ENCODE measurements at places on chromosomes 6 and 20.

GRCh38 chr20:38752029-38752428 is 3.8 kb downstream of the ACTR5 start:
- no peak for DNase-seq

DNA sequence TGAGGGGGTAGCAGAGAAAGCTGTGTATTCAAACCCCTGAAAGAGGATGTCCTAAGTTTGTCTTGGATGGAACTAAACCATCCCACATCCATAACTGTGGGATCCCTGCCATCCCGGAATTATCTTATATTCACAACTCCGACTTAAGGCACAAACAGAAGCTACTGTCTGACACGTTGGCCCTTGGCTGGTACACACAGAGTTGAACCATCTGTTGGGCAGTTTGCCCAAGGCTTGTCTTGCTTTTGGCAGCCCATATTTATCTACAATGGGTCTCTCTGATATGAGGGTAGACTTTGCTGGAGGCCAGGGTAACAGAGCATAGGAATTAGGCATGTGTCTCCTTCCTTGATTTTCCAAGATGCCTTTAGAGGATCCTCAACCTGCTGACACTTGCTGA is 116.6 kb upstream of the PROKR2 start:
- DNase-seq: no peak

DNA sequence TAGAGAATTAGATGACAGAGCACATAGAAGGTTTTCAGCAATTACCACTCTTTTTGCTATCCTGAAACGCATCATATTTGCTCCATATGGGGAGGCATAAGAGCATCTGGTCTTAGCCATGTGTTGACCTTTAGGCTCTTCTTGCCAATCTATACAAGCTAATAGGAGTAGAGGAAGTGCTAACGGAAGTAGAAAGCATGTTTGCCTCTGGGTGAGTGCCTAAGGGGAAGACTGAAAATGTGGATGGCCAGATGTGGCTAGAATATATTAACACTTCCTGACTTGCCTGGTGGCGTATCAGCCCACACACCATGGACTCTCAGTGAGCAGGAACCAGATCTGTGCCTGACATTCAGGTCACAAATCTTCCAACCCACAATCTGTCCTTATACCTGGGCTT is 136.3 kb downstream of the LRRC1 start:
- no peak for DNase-seq

GRCh38 chr6:5679691-5680090 is 327.0 kb downstream of the NRN1 start:
- DNase-seq: no peak

GRCh38 chr20:23118144-23118543 is 32.0 kb upstream of the CD93 start:
- DNase-seq: no peak

- no peak for DNase-seq
Measured at GRCh38 chr20:24676978-24677370, 207.5 kb downstream of the SYNDIG1 start.

- DNase-seq: no peak
Measured at GRCh38 chr6:169933251-169933821, 181.9 kb downstream of the ERMARD start.

GRCh38 chr20:59006864-59007664 is at the start of gene CTSZ:
Gene CTSZ (minus strand): TSS chr20:59007254. CDS start chr20:59007128, 126 bp downstream.
- peak; percentile 51 for DNase-seq

GRCh38 chr6:85126485-85127167 is 323.3 kb upstream of the NT5E start:
- no peak for DNase-seq

DNA sequence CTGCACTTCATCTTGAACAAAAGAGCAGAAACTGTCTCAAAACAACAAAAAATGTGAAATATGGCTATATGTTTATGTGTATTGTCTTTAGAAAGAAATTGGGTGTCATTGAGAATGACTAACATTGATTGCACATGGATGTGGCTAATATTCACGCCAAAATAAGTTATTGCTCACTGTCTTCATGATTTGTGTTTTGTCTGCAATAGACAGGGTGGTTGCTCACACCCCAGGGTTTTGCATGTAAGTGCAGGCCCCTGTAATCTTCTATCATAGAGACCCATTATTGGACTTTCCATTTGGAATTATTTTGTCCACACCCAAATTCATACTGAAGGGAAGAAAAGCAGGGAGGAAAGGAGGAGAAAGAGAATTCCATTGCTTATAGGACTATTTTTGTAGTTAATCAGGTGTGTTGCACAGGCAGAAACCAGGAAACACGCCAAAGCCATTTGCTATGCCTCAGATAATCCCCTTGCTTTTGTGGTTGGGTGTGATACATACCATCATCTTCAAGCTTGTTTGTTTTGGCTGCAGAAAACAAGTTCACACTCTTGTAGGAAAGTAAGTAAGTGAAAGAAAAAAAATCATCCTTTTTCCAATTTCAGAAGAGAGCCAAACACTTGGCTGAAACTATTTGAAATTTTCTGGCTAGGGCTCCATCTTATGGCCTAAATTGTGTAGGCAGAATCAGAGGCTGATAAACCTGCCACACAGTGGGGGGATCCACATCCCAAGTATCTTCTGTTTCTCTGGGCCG is 214.1 kb downstream of the COL12A1 start:
- DNase-seq: no peak

DNA sequence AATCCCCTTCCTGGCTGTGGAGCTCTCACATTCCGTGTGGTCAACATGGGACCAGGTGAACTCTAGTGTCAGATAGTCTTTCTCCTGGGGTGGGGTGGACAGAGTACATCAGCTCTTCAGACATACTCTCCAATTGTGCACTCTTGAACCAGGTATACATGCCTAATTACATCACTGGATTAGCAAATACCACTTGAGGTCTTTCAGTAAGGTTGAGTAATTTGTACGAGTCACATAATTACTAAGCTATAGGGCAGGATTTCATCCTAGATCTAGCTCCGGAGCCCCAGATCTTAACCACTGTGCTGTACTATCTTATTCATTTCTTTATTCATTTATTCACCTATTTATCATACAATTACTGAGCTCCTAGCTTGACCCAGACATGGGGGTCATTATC is 821.3 kb downstream of the TFAP2A start:
- no peak for DNase-seq

DNA sequence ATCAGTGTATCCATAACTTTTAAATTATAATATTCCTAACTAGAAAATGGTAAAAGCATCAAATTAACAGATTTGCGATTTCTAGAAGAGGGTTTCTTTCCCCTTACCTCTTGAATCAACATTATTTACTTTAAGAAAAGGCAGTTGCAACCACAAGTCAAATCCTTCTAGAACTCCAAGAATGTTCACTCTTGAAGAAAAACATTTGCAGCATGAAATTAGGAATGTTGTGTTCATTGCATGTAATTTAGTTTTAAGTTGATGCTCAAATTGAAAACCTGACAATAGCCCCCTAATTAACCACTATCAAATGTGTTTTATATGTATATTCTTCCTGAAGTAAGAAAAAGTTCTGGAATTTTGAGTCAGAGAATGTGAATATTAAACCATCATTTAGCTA is 2.3 kb upstream of the REV3L start:
- DNase-seq: peak; percentile 25

- DNase-seq: no peak
Measured at GRCh38 chr6:33786736-33787135, 2.2 kb downstream of the LEMD2 start.

- no peak for DNase-seq
Measured at GRCh38 chr20:54172856-54173652, 732 bp downstream of the CYP24A1 start.

DNA sequence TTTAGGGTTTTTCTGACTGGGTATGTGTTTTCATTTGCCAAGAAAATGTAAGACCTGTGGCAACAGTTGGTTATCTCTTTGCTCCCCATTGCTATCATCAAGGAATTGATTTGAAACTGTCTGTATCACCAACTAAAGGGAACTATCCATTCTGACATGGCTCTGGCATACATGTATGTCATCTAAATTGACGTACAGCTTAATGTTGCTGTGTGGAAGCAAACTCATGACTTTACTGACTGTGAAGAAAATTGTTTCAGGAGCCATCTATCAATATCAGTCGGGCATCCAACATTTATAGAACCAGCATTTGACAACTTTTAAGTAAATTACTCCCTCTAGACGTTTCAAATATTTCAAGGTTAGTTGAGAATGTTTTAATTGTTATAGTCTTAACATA is 555.8 kb upstream of the EPHA7 start:
- no peak for DNase-seq

GRCh38 chr6:119079283-119079809 is 882 bp upstream of the FAM184A start:
- no peak for DNase-seq

DNA sequence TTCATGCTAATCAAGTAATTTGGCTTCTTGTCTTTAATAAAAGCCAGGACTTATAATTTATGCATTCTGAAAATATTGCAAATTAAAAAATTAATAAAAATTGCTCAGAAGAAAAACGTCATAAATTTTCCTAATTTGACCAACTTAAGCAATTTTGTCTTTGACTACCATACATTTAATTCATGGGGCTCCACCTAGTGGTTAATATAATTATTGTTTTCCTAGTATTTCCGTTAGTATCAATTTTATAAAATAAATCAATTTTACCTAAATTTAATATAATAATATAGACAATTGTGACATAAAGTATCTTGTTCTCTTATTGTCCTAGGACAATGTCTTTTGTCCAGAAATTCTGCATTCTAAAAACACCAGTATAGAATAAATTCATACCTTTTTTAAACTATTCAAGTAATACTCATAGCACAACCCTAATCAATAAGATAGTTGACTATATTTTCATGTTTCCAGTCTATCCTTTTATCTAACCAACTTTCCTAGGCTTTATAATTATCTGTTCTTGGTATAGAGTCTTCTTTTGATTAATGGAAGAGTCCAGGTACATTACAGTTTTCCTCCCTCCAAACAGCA is 319.9 kb downstream of the TRDN start:
- DNase-seq: peak; percentile 21

DNA sequence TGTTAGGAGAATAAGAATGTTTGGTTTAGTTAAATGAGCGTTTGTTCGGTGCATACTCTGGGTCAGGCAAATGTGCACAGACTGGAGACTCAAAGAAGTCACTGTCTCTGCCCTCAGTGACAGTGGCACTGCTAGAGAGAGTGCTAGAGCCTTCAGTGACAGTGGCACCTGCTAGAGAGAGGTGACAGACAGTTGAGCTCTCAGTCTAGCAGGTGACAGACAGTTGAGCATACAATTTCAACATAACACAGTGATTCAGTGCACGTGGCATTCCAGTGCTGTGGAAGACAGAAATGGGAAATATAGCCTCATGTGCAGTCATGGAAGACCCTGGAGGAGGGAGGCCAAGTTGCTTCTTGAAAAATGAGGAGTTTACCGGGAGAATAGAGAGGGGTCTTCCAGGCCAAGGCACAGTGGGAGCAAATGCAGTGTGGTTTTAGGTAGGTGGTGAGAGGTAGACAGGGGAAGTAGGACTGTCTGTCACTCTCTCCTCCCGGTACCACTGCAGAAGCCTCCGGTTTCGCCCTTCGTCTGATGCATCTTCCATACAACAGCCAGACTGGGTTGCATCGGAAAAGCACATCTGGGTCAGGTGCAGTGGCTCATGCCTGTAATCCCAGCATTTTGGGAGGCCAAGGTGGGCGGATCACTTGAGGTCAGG is 107.9 kb upstream of the CLDN20 start:
- no peak for DNase-seq

GRCh38 chr6:2687456-2687855 is 63.3 kb downstream of the MYLK4 start:
- no peak for DNase-seq

- no peak for DNase-seq
Measured at GRCh38 chr6:129146902-129147301, 264.0 kb downstream of the LAMA2 start.

DNA sequence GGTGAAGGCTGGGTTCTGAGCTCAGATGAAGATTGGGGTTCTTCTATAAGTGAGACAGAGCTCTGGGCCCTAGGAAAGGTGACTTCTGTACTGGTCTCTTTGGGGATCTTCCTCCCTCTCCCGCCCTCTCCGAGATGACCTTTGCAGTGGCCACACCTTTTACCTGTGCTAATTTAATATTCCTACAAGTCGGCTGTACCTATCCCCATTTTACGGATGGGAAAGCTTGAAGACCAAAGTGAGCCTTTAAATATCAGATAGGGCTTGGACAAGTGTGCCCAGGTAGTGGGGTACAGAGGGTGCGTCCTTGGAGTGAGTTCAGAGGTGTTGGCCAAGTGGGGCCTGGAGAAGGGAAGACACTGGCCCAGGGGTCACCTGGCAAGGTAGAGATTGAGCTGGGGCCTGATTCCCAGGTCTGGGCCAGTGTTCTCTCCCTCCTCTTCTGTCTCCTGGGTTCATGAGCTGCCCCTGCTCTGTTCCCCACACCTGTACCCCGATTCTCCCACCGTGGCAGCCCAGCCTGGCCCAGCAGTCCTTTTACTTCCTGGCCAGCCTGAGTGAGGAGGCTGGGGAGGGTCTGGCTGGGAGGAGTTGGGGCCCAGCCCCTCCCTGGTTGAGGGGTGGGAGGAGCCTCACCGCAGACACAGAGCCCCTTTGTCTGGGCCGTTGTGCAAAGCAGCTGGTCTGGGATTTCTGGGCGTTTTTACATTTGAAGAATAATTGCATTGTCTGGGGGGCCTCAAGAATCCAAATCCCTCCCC is 152.1 kb upstream of the RNF24 start:
- no peak for DNase-seq

DNA sequence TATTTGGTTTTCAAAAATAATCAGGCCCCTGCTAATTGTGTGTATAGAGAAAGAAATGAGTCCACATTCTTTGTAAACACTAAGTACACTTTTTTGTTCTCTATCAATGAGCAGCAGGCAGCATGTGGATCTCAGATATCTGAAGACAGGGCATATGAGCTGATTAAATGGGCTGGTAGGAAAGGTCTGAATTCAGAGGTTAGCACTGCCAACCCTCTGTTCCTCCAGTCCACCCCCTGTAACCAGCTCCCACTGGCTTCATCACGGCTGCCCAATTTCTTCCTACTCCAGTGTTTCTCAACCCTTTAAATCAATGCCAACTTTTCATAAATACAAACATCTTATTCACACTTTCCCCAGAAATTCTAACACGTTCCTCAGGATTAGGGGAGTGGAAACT is 128.5 kb downstream of the TPBG start:
- DNase-seq: no peak

- DNase-seq: peak; percentile 73
Measured at GRCh38 chr6:53718597-53719460, 53.3 kb upstream of the KLHL31 start.

- DNase-seq: no peak
Measured at GRCh38 chr6:53701333-53702218, 36.0 kb upstream of the KLHL31 start.

- DNase-seq: peak; percentile 77
Measured at GRCh38 chr20:51542033-51542570, 417 bp downstream of the NFATC2 start.

- no peak for DNase-seq
Measured at GRCh38 chr6:14453712-14454472, 336.3 kb downstream of the CD83 start.

GRCh38 chr6:101393829-101394251 is 332 bp downstream of the GRIK2 start:
- no peak for DNase-seq

- DNase-seq: no peak
Measured at GRCh38 chr20:17533396-17533795, 2.2 kb upstream of the BFSP1 start.
